GF-D8 (cell line): ENCODE measurements at places on chromosomes 2 and 18.

GRCh38 chr2:151771599-151772358, 37.5 kb upstream of the NEB start:
- DNase-seq: no peak

GRCh38 chr2:1787755-1788477, 43.6 kb upstream of the PXDN start:
- no peak for DNase-seq

DNA sequence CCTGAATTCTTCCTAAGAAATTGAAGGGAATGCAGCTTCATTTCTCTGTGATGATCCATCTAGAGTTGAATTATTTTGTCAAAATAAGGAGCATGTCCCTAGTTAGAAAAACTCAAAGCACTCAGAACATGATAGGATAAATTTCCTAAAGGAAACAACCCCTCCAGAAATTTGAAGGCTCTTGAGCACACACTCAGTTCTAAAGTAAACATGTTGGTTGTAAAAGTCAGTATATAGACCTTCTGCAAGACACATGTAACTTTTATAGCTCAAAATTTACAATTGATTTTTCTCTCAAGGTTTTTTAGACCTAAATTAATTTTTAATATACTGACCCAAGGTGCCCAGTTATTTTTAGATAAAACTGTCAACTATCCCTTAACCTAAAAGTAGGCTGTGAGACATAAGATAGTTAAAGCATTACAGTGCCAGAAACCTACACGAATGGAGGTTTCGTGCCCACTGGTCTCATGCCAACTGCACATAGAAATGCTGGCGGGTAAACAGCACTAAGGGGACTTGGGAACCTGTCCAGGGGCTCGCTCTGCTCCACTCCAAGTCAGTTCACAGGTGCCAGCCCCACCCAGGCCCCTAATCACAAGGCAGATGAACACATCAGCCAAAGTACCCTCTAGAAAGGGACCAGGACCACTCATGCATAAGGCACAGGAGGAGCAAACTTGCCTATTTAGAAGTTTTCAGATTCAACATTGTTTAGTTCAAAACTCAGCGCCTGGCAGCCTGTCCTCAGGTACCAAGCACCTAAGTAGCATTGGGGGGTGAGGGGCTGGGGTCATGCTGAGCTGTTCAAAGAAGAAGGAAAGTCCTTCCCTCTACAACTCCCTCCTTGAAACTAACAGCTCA, 106.5 kb downstream of the SMC6 start:
- no peak for DNase-seq

- no peak for DNase-seq
These were observed 84.2 kb downstream of the SOCS6 start for GRCh38 chr18:70373042-70373519.

DNA sequence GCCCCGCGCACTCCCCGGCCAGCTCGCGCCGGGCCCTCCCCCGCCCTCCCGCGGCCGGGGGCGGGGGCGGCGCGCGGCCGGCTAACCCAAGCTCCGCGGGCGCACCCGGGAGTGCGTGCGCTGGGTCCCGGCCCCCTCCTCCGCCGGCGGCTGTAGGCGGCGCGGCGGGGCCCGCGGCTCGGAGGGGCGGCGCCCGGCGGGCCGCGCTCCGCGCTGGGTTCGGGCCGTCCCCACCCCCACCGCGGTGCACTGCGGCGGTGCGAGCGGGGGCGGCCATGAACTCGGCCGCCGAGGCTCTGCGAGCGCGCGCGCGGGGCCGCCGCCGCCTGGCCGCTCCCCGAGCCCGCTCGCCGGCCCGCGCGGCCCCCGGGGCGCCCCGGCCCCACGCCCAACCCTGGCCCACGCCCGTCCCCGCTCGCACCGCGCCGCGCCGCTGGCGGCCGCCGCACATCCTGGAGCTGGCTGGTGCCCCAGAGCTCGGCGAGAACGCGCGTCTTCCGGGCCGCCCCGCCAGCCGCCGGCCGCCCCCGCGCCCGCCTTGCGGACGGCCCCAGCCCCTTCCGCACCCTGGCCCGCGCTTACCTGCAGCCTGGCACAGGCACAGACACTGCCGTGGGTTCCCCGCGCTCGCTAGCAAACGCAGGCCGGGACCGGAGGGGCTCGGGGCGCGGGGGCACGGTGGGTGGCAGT, at the start of gene ZBTB14:
TSS of gene ZBTB14 (minus strand) at position 496 of the 690 bp plus-strand sequence. CDS start 2,480 bp downstream, outside the sequence.
- DNase-seq: peak; percentile 57

DNA sequence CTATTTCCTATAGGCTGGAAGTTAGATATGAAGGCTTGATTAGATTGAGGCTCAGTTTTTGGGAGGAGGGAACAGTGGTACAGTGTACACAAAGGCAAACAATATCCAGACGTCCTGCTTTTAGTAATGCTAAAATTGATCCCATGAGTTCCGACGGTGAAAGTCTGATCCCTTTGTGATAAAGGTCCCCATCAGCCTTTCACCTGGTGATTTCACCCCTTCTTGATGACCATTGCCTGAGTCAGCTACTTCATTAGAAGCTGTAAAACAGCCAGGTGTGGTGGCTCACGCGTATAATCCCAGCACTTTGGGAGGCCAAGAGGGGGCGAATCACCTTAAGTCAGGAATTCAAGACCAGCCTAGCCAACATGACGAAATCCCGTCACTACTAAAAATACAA, 29.7 kb downstream of the TWSG1 start:
- DNase-seq: no peak

DNA sequence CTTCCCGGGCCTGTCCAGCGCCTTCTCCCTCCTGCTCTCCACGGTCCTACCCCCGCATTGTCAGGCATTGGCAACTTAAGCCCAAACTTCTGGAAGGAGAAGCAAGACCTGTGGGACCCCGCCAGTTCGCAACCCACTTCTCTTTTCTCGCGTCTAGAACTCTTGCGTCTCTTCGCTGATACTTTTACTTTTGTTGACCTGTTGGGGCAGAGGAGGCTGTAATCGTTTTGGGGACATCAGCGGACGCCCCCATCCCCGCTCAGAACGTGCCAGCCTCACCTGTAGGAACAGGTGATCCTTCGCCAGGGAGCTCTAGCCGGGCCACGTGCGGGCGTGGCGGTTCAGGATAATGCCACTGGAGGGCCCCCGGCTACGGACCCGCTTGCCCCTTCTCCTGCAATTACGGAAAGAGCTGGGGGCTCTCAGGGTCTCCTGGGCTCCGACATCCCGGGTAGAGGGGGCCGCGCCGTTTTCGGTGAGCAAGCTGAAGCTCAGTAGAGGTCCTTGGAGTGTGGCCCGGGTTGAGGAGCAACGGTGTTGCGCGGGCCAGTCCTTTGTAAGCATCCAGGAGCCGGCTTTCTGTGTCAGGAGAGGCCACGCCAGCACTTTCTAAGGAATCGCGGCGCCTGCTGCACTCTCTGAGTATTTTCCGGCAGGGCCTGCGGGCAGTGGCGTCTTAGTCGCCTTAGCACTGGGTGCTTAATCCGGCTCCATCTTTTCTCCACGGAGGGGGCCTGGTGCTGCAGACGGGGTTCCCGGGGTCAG, 1.6 kb downstream of the MTCL1 start:
- DNase-seq: no peak

- no peak for DNase-seq
These were observed 118.3 kb upstream of the NDUFV2 start for GRCh38 chr18:8984131-8984721.

DNA sequence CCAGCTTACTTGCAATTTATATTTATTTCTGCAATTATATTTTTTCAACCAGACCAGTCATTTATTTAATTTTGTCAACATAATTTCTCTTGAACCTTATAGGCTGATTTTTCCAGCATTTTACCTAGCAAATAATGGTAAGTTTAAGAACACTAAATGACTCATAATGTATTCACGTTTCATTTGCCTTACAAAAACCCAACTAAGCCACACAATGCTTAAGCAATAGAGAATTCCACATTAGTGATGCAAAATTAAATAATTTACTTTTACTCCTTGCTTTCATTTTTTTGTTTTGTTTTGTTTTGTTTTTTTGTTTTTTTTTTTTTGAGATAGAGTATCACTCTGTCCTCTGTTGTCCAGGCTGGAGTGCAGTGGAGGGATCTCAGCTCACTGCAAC, 110.4 kb upstream of the VRK2 start:
- DNase-seq: no peak

DNA sequence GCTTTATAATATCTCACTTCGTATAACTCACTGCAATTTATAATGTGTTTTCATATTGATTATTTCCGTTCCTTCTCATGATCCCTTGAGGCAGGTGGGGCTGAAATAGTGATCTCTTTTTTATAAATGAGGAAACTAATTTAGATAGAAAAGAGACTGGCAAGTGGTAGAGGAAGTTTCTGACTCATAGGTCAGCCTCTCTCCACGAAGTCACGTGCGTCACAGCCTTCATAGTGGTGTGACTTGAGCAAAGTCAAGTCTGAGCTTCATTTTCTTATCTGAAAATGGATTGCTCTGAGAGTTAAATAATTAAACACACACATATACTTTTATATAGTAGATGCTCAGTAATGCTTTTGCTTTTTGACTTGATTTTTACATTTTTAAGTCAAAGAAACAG, 19.9 kb downstream of the ABCG5 start:
- no peak for DNase-seq

GRCh38 chr18:49365346-49365745, 95.1 kb downstream of the DYM start:
- no peak for DNase-seq

- peak; percentile 19 for DNase-seq
These were observed 1.7 kb downstream of the IMPA2 start for GRCh38 chr18:11982981-11983380.

- DNase-seq: no peak
These were observed 115.0 kb upstream of the GLS start for GRCh38 chr2:190765386-190766173.

- DNase-seq: no peak
These were observed 50.2 kb downstream of the DAW1 start for GRCh38 chr2:227921648-227922047.
